GM19239 (cell line): ENCODE measurements at places on chromosomes 16 and 17.

DNA sequence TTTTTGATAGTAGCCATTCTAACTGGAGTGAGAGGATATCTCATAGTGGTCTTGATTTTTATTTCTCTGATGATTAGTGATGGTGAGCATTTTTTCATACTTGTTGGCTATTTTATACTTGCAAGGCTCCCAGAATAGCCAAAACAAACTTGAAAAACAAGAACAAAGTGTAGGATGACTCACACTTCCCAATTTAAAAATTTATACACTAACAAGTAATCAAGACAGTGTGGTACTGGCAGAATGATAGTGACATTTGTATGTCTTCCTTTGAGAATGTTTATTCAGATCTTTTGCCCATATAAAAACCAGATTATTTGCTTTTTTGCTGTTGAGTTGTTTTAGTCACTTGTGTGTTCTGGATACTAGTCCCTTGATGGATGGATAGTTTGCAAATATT lies 17.8 kb downstream of the SPECC1 start:
- DNase-seq: no peak

DNA sequence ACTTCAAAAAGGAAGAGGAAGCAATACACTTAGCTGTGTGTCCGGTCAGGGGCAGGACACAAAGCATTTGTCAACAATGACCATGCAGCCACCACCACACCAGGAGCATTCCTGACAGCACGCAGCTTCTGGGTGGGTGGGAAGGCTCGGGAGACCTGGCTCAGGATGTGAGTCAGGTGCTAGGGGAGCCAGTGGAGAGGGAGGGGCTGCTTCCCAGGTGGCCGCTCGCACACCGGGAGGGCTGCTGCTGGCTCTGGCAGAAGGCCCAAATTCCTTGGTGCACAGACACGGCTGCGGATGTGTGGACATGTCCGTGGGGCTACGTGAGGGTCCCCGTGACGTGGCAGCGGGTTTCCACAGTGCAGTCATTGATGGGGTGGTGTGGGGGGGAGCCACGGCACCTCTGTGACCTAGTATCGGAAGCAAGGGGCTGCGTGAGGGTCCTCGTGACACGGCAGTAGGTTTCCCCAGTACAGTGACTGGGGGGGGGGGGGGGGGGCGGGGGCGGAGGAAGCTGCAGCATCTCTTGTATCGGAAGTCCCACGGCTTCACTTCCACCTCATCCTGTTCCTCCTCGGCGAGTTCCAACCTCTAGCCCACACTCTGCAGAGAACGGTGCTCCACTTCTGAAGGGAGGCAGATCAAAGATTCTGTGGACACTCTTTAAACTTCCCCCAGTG lies 112.8 kb downstream of the ZNF778 start:
- DNase-seq: no peak

GRCh38 chr17:58172369-58173071 lies 5.7 kb downstream of the OR4D2 start:
- DNase-seq: no peak

DNA sequence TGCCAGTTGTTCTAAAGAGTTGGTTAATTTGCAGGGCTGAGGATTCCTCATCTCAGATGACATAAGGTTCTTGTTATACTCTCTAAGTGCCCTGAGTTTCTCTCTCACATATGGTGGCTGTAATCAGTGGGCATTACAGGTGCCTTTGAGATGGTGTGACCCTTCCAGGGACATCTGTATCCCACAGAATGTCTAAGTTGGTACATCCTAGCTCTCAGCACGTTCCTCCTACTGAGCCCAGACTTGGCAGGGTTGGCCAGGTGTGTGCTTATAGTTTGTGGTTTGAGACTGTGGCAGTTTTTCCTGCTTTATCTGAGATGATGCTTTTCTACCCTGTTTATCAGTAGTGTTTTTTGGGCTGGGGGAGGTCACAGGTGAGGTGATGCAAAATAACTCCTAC lies 36.3 kb downstream of the SPECC1 start:
- DNase-seq: no peak

DNA sequence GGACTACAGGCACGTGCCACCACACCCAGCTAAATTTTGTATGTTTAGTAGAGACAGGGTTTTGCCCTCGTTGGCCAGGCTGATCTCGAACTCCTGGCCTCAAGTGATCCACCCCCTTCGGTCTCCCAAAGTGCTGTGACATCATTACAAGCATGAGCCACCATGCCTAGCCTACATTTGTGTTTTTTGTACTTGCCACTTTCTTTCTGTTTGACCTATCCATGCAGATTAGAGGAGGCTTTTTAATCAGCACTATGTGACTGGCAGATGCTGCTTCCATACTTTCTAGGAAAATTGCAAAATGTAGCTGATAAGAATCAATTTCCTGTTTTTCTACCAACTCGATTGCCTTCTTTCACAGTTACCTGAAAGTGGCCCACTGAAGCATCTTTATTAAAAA lies 57.3 kb downstream of the B9D1 start:
- no peak for DNase-seq
